T-cell (primary cell): ENCODE measurements at places on chromosomes 6 and 20.
A peak's percentile ranks its signal among the peaks of the same experiment; 100 is the strongest.

- no peak for DNase-seq
These were observed 96.5 kb downstream of the ADGRG6 start for GRCh38 chr6:142398353-142398752.

DNA sequence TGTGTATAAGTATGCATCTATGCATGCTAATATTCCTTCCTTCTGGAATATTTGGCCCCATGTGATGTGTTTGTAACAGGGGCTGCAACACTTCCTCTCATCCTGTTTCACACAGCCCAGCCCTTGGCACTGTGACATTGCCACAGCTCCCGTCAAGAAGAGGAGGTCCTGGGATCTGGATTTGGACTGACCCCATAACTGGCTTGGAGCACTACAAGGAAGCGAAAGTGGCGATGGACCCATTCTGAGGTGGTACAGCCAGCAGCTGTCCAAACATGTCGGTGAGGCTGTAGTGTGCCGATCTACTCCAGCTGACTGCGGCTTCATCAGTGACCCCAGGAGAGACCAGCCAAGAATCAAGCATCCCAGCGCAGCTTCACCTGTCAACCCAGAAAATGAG, 18.2 kb downstream of the SYNDIG1 start:
- DNase-seq: no peak

DNA sequence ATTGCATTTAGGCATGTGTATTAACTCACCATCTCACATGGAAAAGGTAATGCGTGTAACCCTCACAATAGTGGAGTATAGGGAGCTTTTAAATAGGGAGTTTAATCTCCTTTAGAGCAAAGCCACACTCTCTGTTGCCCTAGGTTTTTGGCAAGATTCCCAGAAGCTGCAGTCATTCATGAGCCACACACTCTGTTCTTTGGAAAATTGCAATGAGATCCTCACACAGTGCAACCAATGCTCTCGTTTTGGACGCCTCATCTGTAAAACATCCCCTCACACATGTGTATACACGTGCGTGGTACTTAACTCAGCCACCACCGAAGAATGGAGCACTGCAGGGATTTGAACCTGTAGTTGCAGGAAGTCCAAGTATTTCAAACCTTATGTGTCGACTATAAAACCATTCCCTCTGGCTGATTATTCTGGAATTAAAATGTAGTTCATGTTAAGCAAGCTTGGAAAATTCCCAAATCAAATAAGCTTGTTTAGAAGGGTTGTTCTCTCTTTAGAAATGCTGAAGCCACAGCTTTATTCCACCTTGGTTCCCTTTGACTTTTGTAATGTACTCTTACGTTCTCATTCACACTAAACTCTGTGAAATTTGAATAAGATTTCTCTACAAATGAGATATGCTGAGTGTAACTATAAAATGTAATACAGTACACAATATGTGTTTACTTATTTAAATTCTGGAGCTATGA, 489.8 kb upstream of the MANEA start:
- DNase-seq: no peak

DNA sequence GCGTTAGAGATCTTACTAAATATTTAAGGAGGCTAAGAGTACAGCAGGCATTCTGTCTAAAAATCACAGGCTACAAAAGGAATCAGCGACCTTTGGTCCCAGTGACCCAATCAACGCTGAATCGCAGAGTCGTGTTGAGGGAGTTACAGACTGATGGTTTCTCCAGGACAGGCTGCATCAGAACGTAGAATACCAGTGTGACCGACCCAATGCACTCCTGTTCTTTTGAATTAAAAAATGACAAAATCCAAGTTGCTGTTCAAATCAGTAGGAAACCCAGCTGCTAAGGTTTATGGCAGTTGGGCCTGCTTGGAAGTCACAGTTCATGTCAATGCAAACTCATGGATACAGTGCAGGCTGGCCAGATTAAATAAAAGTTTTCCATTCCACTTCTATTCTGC, 155.8 kb upstream of the AFDN start:
- no peak for DNase-seq

GRCh38 chr6:47264775-47265184, 44.9 kb downstream of the TNFRSF21 start:
- DNase-seq: no peak

DNA sequence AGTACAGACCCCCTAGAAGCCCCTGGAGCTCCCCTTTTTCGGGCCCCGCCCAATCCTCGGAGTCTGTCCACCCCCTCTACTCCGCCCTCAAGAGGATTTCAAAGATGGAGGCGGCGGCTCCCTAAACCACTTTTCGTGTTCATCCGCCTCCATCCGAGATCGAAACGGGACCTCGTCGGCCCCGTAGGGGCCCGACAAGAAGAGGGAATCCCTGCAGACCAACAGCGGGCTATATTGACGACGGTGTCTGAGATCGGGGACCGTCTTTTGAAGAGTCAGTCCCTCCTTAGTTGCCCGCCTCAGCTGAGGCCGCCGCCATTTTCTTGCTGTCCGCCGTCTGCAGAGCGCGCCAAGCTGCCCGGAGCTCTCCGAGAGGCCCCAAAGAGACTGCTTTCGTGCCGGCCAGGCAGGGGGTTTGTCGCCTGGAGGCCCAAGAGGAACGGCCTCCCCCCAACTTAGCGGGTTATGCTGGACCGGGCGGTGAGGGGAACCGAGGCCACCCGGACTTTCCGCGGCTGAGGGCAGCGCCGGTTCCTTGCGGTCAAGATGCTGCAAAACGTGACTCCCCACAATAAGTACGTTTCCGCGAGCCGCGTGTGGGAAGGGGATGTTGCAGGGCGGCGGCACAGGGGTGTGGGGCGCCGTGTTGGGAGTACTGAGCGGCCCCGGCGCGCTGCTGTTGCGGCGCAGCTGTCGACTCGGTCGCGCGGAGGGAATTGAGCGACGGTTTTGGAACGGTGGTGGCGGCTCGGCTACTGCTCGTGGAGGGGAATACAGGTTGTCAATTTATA, 4.2 kb downstream of the BRD2 start:
- peak; percentile 41 for DNase-seq

GRCh38 chr6:328136-328670, 35.9 kb downstream of the DUSP22 start:
- DNase-seq: no peak

DNA sequence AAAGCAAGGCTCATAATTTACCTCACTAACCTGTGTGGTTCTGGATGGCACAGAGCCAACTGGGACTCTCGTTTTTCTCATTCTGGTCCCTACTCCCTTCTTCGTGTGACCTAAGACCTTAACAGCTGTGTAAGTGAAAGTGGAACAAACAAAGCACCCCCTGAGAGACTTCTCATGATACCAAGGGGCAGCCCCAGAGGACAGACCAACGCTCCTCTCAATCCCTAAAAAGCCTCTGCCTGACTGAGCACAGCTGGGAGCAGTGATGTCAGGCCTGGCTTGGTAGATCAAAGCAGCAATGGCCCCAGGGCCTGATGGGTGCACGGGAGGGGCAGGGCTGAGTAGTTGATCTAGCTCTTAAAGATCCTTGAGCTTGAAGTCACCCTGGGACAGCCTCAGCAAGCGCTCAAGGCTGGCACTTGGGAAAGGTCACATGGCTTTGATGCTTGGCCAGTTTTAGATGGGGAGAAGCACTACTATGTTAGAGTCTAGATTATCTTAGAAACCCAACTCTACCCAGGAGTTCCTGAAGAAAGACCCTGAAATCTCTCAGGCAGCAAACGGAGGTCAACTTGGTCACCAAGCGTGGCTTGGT, 16.2 kb upstream of the TGM2 start:
- no peak for DNase-seq

DNA sequence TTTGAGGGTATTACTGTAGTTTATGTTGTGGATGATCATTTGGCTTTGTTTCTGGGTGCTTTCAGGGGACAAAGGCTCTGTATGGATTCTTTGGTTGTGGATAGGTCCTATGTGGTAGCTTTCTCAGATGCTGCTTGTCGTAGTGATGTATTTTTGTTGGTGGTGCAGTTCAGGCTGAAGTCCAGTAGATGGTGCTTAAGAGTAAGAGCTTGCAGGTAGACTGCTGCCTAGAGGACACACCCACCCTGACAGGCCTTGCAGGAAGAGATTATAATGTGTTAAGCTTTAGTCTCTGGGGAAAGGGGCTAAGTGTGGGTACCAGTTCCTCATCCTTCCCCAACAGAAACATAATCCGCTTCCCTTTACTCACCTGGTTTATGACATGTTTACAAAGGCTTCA, 62.6 kb upstream of the ADGRB3 start:
- DNase-seq: no peak

DNA sequence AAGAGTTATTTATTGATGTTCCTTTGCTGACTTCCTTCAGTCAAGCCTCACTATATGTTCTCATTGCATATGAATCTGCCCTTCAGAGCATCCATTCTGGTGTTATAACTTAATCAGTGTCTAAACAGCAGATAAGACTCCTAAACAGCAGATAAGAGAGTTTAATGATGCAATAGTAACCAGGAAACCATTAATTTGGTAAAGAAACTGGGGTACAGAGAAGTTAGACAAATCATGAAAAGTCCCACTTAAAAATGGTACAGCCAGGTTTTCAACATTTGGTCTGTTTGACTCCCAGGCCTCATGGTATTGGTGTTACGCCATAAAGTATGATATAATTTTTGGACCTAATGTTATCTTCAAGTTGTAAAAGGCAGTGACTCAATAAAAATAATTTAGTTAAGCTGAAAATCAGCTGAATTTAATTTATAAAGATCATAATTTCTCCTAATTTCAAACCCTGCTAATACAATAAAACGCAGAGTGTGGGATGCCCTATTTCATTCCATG, 127.4 kb upstream of the DST start:
- no peak for DNase-seq

- no peak for DNase-seq
These were observed 19.8 kb downstream of the LAMA4 start for GRCh38 chr6:112234601-112235000.

GRCh38 chr6:40358473-40359460, 228.4 kb downstream of the LRFN2 start:
- DNase-seq: no peak

GRCh38 chr6:56652231-56652630, 9.5 kb upstream of the DST start:
- no peak for DNase-seq

DNA sequence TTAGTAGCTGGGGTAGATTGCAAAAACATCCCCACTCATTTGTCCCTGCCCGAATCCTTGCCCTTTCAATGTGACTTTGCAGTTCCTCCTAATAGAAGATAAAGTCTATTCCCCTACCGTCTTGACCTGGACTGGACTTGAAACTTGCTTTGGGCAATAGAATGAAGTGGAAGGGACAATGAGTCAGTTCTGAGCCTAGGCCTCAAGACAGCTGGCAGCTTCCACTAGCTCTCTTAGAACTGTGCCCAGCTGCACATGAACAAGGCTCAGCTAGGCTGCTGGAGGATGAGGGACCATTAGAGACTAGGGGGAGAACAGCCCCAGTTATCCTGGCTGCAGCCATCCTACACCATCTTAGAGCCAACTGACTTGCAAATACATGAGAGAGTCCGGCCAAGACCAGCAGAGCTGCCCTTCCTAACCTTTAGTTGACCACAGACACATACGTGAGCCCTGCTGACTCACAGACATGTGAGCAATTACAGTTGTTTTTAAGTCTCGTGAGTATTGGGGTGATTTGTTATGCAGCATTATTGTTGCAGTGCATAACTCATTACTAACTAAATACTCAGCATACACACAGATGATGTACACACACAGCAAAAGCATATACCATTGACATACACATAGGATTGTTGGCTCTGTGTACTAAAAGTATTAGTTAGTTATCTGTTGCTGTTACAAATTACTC, 105.5 kb downstream of the DHX35 start:
- no peak for DNase-seq

DNA sequence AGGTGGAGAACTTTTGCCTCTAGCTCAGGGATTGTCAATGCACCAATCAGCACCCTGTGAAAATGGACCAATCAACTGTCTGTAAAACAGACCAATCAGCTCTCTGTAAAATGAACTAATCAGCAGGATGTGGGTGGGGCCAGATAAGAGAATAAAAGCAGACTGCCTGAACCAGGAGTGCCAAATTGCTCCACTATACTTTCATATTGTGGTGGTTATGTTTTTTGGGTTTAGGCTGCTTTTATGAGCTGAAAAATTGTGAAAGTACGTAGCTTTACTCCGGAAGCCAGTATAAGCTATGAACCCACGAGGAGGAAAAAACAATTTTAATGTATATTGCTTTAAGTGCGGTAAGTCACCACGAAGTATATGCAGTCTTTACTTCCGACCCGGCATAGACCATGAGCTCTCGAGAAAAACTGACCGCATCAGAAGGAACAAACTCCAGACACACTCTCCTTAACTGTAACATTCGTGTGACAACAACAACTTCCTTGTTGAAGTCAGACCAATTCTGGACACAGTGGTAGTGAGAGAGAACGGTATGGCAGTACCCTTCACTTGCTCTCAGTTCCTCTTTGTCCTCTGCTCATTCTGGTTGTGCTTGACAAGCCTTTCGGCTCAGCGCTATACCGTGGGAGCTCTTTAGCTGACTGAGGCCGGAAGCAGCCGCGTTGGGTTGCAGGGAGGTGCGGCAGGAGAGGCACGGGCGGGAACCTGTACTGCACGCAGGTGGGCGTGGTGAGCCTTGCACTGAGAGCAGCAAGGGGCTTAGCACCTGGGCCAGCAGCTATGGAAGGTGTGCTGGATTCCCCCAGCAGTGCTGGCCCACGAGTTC, 81.9 kb upstream of the E2F3 start:
- DNase-seq: peak; percentile 87

DNA sequence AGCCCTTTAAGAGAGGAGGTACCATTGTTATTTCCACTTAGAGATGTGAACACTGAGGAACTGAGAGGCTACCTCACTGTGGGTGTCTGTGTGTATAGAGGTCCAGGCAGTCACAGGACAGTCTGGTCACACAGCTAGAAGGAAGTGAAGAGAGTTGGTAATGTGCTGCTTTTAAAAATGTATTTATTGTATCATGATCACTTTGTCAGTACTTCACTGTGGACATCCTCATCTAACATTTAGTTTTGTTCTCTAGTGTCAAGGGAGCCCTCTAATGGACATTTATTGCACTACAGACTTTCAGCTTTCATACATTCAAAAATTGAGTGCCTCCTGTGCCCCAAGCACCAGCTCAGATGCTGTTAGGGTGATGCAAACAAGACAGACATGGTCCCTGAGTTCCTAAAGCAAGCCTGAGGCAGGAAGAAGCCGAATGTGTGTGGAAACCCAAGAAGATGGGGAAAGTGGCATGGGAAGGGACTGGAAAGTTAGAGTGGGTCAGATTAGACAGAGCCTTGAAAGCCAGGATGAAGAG, 123.0 kb downstream of the SLC16A10 start:
- DNase-seq: peak; percentile 21

DNA sequence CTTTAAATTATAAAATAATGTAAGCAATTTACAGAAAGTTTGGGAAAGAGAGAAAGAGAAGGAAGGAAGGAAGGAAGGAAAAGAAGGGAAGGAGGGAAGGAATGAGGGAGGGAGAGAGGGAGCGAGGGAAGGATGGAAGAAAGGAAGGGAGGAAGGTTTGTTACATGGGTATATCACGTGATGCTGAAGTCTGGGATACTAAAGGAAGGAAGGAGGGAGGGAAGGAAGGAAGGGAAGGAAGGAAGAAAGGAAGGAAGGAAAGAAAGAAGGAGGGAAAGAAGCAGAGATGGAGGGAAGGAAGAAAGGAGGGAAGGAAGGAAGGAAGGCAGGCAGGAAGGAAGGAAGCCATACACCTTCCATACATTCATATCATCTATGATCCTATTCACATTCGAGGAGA, 48.9 kb upstream of the GCM1 start:
- no peak for DNase-seq

DNA sequence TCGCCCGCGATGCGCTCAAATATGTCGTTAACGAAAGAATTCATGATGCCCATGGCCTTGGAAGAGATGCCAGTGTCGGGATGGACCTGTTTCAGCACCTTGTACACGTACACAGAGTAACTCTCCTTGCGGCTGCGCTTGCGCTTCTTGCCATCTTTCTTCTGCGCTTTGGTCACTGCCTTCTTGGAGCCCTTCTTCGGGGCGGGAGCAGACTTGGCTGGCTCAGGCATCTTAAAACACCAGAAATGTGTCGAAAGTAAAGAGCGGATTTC, 36.4 kb downstream of the HFE start:
- no peak for DNase-seq
